ENCODE measurements at places on chromosomes 6 and 20.

DNA sequence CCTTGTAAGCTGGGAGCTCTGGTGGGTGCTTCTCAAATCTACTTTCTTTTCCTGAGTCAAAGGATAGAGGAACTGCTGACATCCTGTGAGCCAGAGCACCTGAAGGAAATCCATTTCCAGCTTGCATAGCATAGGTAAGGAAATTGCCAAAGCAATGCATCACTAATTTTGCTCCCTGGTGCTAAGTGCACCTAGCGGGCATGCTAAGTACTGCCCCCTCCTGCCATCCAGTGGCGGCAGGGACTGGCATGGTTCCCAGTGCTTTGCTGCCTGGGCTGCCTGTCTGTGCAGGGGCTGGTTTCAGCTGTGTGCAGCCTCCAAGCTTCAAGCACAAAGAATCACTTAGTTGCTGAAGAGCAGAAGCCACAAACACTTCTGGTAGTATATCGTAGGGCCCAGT is 63.9 kb downstream of the FARS2 start:
- DNase-seq, result no peak

- DNase-seq, result peak; percentile 38
These were observed 5.4 kb upstream of the KCNQ5 start for GRCh38 chr6:72616406-72617015.

GRCh38 chr20:63756648-63756991 is 17.0 kb downstream of the SLC2A4RG start:
- peak; percentile 38 for DNase-seq

DNA sequence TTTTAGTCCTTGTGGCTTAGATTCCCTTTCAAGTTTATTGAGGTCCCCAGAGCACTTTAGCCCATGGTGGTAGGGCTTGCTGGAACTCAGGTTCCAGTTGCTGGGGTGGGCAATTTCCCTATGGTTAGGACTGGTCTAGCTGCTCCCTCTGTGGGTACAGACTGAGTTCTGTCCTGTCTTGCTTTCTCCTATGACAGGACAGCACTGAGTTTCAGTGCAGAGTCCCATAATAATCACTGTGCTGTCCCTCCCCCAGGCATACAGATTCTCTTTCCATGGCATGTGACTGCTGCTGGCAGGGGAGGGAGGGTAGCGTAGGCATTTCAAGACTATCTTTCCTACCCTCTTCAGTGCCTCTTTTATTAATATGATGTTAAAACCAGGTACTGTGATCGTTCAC is 17.1 kb upstream of the ERVFRD-1 start:
- DNase-seq, result no peak

GRCh38 chr6:114227944-114228468 is 114.8 kb downstream of the HS3ST5 start:
- no peak for DNase-seq

GRCh38 chr20:24705486-24705885 is 236.1 kb downstream of the SYNDIG1 start:
- DNase-seq, result no peak

GRCh38 chr6:154783229-154783628 is 50.0 kb downstream of the SCAF8 start:
- no peak for DNase-seq

DNA sequence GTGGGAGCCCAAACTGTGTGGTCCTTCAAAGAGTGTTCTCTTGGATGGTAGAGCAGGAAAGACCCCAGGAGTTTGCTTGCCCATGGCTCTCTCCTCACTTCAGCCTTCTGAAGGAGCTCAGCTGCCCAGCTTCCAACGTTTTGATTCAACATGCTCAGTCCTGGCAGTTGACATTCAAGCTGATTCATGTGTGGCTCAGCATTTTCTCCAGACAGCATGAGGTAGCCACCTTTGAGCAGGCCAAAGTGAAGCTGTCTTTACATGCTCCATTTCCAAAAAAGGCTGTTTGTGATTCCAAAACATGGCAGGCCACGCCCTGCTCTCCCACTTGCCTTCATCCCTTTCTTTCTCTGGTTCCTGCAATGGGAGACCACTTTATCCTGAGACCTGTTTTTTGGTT is 280.2 kb downstream of the TBC1D7 start:
- no peak for DNase-seq

DNA sequence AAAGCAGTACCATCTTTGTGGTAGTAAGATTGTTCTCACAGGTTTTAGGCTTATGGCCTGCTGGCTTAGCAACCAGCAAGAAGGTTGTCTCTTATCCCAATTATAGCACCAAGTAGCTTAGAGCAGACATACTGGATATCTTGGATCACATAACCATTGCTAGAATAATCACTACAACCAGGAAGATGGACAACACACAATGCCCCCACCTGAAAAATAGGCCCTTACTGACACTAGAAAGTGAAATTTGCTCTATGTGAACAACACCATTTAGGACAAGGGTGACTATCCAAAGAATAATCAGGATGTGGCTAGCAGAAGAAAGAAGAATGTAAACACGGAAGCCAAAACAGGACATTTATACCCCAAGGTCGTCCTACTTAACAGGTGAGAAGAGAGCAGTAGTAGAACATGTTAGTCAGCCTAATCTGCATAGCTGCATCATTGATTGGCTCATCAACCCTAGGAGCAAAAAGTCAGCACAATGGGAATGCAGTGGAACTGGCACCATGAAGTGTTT is 172.7 kb upstream of the MARCKS start:
- DNase-seq, result no peak

- DNase-seq, result no peak
These were observed 46.9 kb downstream of the LAMA2 start for GRCh38 chr6:128929869-128930268.

- DNase-seq, result peak; percentile 9
These were observed 323.3 kb upstream of the NT5E start for GRCh38 chr6:85126485-85127167.

GRCh38 chr6:31597006-31597405 is 4.2 kb upstream of the NCR3 start:
- peak; percentile 78 for DNase-seq

DNA sequence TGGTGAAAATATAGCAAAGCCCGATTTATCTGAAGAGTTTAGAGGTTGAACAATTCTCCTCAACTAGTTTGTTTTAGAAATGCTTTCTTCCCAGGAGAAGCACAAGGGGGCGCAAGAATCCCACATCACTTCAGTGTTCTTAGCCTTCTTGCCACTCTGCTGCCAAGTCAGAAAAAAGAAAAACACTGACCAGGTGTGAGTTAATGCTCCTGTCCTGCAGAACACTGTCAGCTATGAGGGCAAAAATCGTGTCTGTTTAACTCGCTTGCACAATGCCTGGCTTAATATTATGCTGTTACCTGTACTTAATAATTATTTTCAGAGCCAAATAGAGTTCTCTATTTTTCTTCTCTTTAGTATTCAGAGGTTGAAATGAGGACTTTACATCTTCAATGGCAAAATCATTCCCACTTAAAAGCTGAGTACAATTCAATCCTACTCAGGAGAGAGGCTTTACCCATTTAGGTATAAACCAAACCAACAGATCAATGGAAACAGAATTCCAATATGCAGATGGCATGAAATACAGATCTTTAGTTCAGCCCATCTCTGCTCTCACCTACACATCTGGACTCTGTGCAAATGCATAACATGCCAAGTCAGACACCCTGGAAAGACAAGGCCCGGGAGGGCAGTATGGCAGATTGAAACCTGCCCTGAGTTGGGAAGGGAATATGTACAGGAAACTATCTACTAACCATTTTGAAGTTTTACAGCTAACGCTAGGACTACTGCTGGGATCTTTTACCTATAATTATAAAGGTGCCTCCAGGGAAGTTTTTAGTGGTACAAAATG is 71.4 kb upstream of the TULP1 start:
- peak; percentile 73 for DNase-seq

- no peak for DNase-seq
These were observed 64.4 kb upstream of the FUCA2 start for GRCh38 chr6:143575901-143576426.

- no peak for DNase-seq
These were observed 2.6 kb downstream of the TSPYL1 start for GRCh38 chr6:116277124-116277523.

GRCh38 chr20:37341632-37342031 is 4.3 kb upstream of the SRC start:
- no peak for DNase-seq
